ENCODE measurements at places on chromosomes 3 and 15.

DNA sequence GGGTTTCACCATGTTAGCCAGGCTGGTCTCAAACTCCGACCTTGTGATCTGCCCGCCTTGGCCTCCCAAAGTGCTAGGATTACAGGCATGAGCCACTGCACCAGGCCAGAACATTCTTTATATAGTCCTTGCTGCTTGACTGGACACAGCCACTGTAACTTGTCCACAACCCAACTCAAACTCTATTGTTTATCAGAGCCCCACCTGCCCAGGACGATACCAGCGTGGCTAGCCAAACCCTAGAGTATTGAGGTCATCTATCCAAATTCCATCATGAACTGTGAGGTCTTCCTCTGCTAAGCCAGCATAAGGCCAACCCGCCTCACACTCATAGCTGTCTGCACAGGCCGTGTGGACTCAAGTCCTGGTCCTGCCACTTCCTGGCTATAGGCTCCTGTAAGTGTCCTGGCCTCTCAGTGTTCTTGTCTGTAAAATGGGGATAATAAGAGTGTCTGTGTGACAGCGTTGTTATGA is 63.9 kb downstream of the DAPK2 start:
- no peak for DNase-seq
- H3K36me3 ChIP-seq: no peaks in the 10 kb centered on the region
- H3K4me3 ChIP-seq: no peak overlapping the region
- H3K27me3 ChIP-seq: no peaks in the 10 kb centered on the region

DNA sequence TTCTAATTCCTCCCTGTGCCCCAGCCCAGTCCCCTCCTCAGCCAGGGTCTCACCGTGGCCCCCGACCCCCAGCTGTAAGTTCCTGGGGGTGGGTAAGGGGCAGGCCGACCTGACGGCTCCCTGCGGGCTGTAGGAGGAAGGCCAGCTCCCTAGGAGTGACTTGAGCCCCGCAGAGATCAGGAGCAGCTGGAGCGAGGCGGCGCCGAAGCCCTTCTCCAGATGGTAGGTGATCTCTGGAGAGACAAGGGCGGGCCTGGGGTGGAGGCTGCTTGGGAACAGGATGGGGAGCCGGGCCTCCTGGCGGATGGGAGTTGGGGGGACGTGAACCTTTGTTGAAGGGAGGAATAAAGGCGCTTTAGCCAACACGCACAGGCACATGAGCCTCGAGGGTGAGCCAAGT is 4.2 kb downstream of the SLC28A1 start:
- no peak overlapping the region for H3K4me3 ChIP-seq
- no peaks in the 10 kb centered on the region for H3K36me3 ChIP-seq
- no peak for DNase-seq
- no peak overlapping the region for H3K27ac ChIP-seq

- no peaks in the 10 kb centered on the region for H3K36me3 ChIP-seq
- DNase-seq: no peak
- no peak overlapping the region for H3K27ac ChIP-seq
- H3K27me3 ChIP-seq: no peaks in the 10 kb centered on the region
- H3K4me3 ChIP-seq: no peak overlapping the region
- no peaks in the 10 kb centered on the region for H3K4me1 ChIP-seq
Observed at GRCh38 chr3:101695779-101696372, 9.4 kb upstream of the RPL24 start.

- H3K36me3 ChIP-seq: no peaks in the 10 kb centered on the region
- H3K27ac ChIP-seq: peak overlapping the region; percentile 9
- no peaks in the 10 kb centered on the region for H3K4me1 ChIP-seq
- peak overlapping the region; percentile 96 for H3K4me3 ChIP-seq
Observed at GRCh38 chr3:142577696-142578328, 721 bp downstream of the ATR start.

DNA sequence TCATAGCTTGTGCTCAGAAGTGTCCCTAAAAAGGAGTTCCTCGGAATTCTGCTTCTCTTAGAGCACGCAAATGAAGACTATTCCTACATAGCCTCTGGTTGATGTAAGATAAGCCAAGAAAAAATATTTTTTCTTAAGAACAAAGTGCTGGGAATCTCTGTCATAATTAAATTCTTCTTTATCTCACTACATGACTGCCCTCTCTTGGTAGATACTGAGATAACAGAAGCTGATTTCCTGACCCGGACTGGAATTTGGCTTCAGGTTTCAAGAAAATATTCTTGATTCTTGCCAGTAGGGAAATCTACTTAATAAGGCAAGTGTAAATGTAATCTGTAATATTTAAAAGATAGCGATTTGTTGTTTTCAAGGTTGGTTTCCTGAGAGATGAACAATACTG is 31.3 kb upstream of the SETMAR start:
- no peak overlapping the region for H3K4me3 ChIP-seq
- H3K36me3 ChIP-seq: no peaks in the 10 kb centered on the region
- H3K27ac ChIP-seq: no peak overlapping the region
- peaks cover 13% of the 10 kb centered on the region for H3K4me1 ChIP-seq
- no peak for DNase-seq

All from tibial nerve (tissue), 4 donors.